ENCODE measurements at places on chromosomes 16 and 17. TPM values are rescaled to one million over a fixed set of nuclear protein-coding genes. Genes with fewer than 3 reads are reported as not detected.

The ABCA9 gene
- total RNA-seq = not detected

The GPR142 gene
- total RNA-seq = not detected

The SALL1 gene
- 0.48 TPM for total RNA-seq

The CXCL16 gene
- total RNA-seq = 13.9 TPM

The PRSS33 gene
- total RNA-seq = not detected

The CCL3 gene
- total RNA-seq = not detected

The TNFSF13 gene
- 5.3 TPM for total RNA-seq

The ARL5C gene
- not detected for total RNA-seq

The RCVRN gene
- total RNA-seq = not detected

The SLFN5 gene
- total RNA-seq = 64.6 TPM

The OR1F1 gene
- total RNA-seq = not detected

The KRTAP4-5 gene
- total RNA-seq = not detected

The ADGRG1 gene
- total RNA-seq = 41.1 TPM

The TUBB3 gene
- total RNA-seq = 7.0 TPM

The OTOP3 gene
- total RNA-seq = not detected

The ZNF689 gene
- 3.8 TPM for total RNA-seq

The TBC1D3G gene
- not detected for total RNA-seq

The KRT37 gene
- not detected for total RNA-seq

The STH gene
- not detected for total RNA-seq

The BFAR gene
- 129 TPM for total RNA-seq
